ENCODE measurements at places on chromosomes 11 and 22.

GRCh38 chr11:68396516-68396915 lies 64.0 kb upstream of the PPP6R3 start:
- no peak for DNase-seq

DNA sequence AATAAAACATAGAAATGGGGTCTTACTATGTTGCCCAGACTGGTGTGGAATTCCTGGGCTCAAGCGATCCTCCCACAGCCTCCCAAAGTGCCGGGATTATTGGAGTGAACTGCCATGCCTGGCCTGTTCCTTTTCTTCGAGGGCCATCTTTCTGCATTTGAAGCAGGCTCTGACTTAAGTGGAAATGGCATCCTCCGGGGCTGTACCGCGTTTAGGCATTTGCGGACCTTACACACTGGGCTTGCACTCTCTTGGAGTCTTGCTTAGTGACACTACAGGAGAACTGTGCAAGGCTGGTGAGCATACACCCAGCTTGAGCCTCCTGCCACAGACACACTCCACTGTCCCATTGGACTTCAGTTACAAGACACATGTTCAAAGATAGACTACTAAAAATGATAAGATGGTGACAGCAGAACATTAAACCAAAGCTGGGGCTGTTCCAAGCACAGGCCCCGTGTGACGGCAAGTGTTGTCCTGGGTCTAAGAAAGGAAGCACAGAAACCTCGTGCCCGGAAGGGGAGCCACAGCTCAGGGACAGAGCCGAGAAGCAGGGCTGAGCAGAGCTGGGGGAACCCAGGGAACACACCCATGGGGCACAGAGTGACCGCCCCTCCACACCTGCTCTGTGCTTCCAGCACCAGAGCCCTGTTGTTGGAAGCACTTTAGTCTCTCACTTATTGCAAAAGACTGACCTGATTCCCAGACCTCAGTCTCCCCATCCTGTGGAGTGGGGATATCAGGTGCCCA lies 59.0 kb upstream of the SHANK2 start:
- no peak for DNase-seq

DNA sequence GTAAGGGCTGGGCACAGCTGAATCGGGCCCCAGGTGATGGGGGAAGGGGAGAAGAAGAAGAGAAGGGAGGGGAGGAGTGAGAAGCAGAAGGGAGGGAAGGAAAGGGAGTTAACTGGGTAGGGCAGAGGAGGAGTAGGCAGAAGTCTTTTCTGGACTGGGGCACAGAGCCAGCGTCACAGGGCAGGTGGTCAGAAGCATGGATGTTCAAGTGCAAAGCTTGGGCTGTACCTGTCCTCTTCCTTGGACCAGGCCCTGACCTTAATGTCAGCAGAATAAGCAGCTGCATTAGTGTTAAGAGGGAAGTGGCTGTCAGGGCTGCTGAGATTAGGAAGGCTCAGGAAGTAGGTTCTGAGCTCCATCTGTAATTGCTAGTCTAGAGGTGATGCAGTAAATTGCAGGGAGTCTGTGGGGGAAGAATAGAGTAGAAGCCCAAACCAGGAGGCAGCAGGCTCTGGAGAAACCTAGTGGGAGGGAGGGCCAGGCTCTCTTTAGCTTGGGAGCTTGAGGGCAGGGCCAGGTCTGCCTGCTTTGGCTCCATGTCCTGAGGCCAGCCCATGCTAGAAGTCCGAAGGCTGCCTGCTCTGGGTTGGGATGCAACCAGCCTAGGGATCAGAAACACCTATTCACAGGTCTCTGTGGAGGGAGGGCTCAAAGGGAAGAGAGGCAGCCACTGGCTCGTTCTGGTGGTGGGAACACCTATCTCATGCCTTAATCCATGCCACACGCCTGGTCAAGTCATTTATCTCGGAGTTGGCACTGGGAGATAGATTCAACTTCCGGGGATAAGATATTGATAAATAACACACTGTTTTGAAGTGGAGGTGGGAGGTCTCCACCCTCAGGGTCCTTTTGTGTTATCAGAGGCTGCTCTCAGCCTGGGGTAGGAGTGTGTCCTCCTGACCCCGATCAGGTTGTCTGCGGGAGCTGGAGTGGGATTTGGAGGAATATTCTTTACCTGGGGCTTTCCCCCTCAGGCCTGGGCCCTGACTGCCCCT lies 1.7 kb upstream of the UCP3 start:
- DNase-seq: no peak

DNA sequence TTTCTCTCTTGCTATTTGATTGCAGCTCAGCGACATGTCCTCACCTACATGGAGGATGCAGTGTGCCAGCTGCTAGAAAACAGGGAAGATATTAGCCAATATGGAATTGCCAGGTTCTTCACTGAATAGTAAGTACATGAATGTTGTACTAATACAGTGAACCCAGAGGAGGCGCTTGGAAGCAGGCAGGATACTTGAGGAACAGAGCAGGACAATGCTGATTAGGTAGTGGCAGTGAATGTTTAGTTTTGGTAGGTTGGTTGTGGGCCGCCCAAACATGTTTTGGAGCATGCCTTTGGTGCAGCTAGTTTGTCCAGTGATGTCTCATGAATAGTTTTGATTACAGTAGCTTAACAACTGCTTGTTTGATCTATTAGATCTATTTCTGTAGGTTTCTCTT lies 50.6 kb downstream of the CSTPP1 start:
- no peak for DNase-seq

DNA sequence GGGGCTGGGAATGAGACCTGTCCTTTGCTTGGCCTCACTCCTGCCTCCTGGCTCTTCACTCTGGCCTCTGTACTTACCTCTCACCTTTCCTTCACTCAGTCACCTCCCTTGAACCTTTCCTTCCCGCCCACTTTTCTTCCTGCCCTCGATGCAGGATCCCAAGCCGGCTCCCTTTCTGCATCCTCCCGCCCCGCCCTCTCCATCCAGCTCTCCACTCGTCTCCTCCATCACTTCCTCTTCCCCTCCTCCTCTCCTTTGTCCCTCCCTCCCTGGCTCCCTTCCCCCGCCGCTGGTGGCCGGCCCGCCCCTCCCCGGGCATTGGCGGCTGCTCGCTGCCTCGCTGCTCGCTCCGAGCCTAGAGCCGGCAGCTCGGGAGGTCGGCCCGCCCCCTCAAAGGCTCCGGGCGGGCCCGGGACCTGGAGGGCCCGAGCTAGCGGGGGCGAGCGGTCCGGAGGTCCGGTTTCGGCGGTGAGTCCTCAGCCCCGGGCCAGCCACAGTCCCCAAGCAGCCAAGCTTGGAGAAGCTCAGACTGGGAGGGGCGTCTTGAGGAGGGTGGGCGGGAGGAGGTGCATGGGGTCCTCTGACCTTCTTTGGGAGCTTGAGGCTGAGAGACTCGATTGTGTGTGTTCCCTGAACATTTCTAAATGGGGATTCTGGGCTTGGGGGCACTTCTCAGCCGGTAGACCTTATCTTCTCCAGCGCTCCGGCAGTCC lies 13.8 kb downstream of the PHLDB1 start:
- DNase-seq: no peak

- DNase-seq: no peak
Observed at GRCh38 chr11:83220260-83220659, 26.7 kb downstream of the ANKRD42 start.

DNA sequence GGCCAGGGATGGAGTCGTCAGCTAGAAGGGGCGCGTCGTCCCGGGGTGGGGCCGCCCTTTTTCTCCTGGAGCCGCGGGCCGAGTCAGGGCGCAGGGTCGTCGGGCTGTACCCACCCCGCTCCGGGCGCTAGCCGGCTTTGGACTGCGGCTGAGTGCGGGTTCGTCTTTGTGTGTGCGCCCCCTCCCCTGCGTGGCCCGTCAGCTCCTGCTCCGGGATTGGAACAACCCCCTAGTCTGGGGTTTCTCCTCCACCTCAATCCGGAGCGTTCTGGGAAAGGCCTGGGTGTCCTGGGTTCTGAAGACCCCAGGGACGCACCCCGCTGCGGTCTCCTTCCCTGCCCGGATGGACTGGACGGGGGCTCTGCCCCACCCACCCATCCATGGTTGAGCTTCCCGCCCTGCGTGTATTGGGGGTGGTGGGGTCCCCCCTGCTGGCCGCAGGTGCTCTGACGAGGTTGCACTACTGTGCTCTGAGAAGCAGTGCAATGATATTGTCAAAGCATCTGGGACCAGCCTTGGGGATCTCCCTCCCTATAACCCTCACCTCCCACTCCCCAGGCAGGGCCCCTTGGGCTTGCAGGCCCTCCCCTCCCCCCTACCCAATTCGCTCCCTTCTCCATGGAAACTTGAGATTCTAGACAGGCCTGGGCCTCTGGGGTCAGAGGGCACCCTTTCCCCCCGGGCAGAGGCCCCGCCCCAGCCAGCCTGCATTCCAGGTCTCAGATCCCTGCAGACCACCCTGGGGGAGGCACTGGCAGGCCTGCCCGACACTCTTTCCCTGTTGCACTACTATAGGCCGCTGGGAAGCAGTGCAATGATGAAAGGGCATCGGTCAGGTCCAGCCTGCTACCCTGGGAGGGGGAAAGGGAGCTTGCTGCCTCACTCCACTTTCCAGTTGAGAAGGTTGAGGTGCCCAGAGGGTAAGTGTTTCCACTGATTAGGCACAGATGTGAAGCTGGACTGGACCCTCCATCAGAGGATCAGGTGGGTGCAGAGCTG lies 10.7 kb downstream of the SDF2L1 start:
- DNase-seq: no peak

DNA sequence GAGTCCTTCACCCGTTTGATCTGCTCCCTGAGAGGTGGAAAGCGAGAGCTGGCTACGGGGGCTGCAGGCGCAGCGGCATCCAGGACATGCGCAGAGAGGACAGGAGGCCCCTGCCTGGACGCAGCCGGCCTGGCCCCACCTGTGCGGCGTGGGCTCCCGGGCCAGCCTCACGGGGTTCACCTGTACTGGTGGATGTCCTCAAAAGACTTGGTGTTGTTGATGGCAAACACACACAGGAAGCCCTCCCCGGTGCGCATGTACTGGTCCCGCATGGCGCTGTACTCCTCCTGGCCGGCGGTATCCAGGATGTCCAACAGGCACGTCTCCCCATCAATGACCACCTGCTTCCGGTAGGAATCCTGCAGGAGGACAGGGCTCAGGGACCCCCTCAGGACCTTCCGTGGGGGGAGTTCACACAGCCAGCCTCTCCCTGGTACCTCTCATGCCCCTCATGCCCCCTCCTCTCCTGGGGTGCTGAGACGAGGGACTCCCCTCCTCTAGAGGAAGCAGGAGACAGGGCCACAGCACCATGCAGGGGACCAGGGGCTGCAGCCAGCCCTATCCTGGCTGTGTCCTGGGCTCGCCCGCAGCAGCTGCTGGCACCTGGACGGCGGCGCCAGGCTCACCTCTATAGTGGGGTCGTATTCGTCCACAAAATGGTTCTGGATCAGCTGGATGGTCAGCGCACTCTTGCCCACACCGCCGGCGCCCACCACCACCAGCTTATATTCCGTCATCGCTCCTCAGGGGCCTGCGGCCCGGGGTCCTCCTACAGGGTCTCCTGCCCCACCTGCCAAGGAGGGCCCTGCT lies 1.6 kb downstream of the HRAS start:
- DNase-seq: no peak

DNA sequence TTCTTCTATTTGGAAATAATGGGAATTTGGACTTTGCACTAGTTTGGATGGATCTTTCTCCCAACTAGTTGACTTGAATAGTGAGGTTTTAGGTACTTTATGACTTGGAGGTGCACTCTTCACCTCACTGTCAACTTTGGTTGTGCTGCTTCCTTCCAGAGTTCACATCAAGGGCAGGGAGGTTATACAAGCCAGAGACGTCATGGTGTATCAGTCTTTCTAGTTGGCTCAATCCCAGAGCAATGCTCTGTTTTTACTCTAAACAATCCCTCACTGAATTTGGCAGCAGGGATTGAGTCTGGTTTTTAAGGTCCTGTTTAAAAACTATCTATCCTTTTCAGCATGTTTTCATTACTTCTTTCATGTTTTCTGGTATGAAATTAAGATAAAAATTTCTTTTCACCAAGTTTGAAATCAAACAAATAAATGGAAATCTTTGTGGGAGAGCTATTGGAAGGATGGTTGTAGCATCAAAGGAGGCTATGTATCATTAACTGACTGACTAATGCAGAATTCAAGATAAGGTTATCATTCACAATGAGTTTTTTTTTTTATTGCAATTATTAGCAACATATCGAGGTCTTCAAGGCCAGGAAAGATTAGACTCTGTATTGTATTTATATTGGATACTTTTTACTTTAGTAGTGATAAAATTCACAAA lies 28.0 kb upstream of the ZBED5 start:
- no peak for DNase-seq

DNA sequence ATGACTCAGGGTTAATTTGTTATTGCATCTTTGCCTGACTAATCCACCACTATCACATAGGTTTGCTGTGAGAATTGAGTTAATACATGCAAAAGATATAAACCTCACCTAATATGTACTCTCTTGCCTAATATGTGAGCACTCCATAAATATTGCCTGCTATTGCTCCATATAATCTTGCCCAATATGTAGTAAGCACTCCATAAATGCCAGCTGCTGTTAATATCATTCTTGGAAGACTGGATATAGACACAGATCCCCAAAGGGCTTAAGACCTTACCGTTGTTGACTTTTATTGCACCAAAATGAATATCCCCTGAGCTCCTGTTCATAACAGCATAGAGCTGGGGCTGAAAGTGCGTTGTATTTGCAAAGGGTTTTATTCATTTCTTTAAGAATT lies 27.0 kb upstream of the LRRC55 start:
- DNase-seq: no peak

GRCh38 chr11:118064956-118065355 lies 11.9 kb upstream of the TMPRSS4 start:
- no peak for DNase-seq

DNA sequence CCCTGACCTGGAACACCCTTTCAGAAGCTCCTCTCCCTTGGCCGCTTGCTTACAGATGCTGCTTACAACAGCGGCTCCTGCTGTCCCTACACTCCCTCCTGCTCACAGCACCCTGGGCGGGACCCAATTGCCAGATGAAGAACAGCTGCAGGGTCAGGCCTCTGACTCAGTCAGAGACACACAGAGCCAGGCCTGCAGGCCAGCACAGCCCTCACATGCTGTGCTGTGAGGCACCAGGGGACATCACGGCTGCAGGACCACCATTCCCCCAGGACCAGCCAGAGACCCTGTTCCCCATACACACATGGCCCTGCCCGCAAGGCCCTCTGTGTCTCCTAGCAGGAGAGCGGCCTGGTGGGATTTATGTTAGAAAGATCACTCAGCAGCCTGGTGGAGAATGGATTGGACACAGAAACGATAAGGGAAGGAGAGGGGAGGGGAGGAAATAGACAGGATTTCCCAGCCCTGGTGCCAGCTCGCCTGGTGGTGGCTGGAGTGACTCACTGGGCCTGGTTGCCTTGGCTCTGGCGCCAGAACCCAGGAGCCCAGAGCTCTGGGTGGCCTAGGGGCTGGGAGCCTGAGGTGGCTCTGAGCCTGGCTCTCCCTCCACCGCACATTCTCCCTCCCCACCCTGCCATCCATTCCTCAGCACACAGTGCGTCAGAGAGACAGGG lies 6.7 kb downstream of the CAPN5 start:
- no peak for DNase-seq

Data from activated CD8-positive, alpha-beta memory T cell treated with anti-CD3 and anti-CD28 coated beads for 4 hours (primary cell).